ENCODE measurements at places on chromosomes 11 and 22.
A peak's percentile ranks its signal among the peaks of the same experiment; 100 is the strongest.

GRCh38 chr22:47691152-47691895, 928.9 kb downstream of the TBC1D22A start:
- no peak for DNase-seq

GRCh38 chr11:27720277-27720830, 20.1 kb upstream of the BDNF start:
- peak; percentile 62 for DNase-seq

DNA sequence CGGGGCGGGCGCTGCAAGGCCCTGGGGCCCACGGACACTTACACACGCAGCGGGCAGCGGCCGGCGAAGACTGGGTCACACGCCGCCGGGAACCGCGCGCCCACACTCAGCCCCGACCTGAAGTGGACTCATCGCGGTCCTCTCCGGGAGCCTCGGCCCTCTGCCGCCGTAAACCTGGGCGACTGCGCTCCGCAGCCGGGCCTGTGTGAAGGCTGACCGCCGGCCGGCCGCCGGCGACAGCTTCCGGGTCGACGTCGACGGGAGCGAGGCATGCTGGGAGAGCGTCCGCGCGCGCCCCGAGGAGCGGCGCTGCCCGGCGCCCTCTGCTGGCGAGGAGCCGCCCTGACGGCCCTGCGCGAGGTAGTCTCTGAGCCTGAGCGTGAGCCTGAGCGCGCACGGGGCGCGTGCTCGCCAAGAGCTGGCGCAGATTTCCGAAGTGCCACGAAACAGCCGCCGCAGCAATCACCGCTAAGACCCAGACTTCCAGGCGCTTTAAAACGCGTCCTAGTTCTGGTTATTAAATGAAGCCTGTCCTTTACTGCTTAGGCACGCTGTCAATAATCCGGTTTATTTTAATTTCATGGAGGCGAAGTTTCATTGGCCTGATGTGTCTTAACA, at the start of gene SNX19:
SNX19 (minus strand) TSS at position 242 of the 618 bp plus-strand sequence. CDS start 540 bp downstream, outside the sequence.
- DNase-seq: peak; percentile 89

GRCh38 chr11:90704510-90704909, 481.7 kb upstream of the CHORDC1 start:
- DNase-seq: no peak

- no peak for DNase-seq
Measured at GRCh38 chr11:11215944-11216343, 137.1 kb downstream of the CSNK2A3 start.

GRCh38 chr22:16815073-16815472, 10.1 kb downstream of the XKR3 start:
- no peak for DNase-seq

DNA sequence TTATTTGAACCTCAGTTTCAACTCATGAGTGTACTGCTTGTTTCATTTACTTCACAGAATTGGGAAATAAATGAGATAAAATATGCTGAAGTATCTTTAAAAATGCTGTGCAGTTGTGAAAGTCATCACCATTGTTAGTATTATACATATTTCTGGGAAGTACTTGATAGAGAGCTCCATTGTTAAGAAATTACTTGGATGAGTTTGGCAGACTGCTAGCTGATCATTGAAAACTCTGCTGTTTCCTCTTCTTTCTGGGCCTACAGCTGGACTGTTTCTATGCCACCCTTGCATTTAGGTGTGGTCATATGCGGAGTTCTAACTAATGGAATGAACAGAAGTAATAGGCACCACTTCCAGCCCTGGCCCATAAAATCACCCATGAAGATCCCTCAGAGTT, 10.0 kb downstream of the SIK2 start:
- DNase-seq: no peak

Measured in RPMI7951 (cell line).